ENCODE measurements at places on chromosomes 2 and 18.

- DNase-seq, result no peak
Measured at GRCh38 chr2:68385220-68385906, 20.3 kb downstream of the PLEK start.

DNA sequence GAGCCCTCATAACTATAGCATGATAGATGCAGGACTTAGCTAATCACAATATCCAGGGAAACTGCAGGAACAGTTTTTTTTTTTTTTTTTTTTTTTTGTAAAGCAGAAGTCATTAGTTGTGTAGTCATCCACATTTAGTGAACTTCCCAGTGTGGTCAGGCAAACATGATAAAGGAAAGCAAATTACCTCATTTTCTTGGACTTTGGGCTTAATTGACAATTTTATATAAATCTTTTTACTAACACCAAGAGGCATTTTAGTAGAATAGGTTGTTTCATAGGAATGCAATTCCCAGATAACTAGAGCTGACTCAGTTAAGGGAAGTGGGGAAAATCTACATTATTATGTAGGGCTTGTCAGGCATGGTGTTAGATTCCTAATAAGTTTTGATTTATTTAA lies 142.7 kb upstream of the GCFC2 start:
- DNase-seq, result no peak

DNA sequence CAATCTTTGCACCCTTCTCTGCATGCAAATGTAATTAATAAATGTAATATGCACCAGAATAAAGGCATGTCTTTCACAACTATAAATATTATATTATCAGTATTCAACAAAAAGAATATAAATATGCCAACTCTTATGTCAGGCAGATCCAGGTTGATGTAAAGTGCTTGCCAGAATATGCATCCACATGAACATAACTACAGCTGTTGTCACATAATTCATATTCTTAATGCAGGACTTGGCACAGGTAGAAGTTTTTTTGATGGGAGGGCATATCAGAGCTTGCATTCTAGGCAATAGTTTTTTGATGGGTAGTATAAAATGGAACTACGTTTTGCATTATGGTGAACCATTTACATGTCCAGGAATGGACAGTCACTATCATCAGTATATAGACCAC lies 544.3 kb downstream of the ZNF804A start:
- no peak for DNase-seq

DNA sequence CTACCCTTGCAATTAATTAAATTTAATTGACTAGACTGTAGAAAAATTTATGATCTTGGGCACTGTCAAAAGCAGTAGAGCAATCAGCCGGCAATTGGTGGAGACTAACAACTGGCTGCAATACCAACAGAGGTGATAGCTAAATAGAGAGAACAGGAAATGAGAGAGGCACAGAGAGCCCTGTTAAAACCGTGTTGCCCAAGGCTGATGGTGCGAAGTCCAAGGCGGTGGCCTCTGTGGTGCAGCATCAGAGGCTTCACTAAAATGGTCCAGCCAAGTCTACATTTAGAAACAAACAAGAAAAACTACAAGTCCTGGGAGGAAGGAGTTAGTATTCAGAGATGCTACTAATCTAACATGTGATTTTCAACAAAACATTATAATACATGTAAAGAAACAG lies 115.6 kb downstream of the NETO1 start:
- no peak for DNase-seq

DNA sequence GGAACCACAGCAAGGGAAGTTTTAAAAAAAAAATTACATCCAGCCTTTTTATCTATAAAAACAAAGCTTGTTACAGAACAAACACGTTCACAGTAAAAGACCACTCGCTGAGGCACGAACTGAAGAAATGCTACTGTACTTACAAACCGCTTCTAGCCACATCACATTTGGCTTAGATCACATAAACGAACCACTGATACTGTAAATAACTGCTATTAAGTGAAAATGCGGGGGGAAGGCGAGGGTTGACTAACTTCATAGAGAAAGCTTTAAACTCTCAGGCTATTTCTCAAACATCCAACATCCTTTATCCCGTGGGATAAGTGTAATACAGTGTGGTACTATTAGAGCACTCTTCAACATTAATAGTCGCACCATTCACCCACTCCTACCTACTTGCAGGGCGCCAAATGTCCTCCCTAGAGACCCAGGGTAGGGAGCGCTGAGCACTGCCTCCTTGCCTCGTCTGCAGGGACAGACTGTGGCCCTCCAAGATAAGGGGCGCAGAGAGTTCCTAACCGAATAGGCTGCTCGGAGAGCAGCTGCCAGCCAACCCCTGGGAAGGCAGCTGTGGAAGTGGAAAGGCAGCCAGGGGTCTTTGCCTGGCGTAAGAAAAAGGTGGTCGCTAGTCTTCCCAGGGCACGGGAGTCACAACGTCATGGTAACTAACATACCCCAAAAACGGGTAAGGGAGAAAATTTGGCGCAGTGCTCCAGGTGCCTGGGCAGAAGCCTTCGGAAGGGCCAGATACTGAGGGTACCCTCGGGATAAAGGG lies 854 bp downstream of the GPR155 start:
- peak; percentile 14 for DNase-seq

DNA sequence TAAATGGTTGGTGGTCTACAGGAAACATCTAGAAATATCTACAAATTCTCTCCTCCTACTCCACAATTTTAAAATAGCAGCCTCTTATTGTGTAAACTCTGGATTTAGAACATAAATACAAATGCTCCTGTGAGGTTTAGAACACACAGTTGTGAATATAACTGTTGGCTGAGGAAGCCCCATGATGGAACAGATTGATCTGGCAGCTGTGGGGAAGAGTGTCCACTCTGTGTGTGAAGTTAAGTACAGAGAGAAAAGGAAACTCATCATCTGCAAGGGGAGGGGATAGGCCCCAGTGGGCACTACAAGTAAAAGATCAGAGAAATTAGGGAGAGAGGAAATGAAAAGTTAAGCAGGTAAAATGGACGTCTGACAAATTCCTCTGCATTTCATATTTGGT lies 422.7 kb upstream of the FSHR start:
- DNase-seq, result no peak

DNA sequence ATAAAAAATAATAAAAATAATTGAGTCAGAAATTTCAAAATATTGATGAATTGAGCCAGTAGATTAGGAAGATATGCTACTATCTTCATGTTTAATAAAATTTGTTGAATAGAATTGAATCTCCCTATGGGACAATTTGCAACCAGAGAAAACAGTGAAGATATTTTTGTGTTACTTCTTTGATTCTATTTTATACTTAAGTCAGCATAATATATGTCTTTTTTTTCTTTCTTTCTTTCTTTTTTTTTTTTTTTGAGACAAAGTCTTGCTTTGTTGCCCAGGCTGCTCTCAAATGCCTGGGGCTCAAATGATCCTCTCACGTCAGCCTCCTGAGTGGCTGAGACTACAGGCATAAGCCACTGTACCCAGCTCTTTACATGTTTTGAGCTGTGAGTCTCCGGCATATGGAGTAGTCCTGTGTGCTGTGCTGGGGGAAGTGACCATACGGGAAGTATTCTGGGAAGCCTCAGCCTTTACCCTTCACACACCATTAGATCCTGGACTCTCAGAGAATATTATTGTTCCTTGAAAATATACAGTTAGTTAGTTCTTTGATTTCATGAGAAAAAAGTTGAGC lies 13.8 kb upstream of the IAH1 start:
- DNase-seq, result no peak
